Anterior cingulate cortex (tissue), 58 donors: ENCODE measurements at places on chromosomes 3 and 15.

DNA sequence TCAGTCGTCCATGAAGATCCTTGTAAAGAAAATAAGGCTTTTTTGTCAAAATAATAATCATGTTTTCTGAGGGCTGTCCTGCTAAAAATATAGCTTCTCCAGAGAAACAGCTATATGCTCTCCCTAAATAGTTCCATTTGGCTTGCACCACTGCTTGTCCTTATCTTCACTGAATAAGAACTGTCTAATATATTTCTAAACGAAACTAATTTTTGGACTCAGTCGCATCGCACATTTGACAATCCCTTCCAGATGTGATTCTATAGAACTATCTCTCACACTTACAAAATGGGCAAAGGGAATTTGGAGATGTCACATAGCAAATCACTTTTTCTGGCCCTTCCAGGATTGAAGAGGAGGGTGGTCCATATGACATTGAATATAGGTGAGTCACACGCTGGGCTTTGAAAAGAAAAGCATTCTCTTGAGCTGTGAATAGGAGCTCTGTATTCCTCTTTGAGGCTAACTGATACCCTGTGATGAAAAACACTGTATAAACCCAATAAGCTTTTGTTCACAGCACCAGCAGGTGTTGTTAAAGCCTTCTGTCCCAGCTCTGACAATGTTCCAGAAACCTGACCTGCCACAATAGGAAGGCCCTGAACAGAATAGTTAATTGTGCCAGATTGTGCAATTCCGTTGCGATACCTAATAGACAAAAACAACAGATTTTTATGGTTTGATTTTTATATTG is 1144.2 kb downstream of the ROBO2 start:
- DNase-seq: no peak

GRCh38 chr15:101049856-101050622 is 130.9 kb downstream of the LRRK1 start:
- DNase-seq: no peak

DNA sequence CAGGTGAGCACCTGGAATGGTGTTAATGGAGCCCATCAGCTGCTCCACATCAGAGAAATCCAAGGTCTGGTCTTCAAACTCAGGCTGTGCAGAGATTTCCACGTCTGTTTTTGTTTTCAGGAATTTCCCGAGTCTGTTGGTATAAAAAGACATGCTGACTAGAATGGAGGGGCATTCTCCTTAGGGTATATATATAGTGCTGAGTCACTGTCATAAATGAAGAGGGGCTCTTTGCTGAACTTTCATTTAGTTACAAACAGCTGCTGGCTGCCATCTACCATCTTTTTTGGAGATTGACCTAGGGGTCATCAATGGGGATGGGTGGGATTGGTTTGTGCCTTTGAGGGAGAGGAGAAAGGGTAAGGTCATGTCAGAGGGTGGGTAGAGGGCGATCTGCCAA is 27.1 kb downstream of the FSD2 start:
- no peak for DNase-seq

DNA sequence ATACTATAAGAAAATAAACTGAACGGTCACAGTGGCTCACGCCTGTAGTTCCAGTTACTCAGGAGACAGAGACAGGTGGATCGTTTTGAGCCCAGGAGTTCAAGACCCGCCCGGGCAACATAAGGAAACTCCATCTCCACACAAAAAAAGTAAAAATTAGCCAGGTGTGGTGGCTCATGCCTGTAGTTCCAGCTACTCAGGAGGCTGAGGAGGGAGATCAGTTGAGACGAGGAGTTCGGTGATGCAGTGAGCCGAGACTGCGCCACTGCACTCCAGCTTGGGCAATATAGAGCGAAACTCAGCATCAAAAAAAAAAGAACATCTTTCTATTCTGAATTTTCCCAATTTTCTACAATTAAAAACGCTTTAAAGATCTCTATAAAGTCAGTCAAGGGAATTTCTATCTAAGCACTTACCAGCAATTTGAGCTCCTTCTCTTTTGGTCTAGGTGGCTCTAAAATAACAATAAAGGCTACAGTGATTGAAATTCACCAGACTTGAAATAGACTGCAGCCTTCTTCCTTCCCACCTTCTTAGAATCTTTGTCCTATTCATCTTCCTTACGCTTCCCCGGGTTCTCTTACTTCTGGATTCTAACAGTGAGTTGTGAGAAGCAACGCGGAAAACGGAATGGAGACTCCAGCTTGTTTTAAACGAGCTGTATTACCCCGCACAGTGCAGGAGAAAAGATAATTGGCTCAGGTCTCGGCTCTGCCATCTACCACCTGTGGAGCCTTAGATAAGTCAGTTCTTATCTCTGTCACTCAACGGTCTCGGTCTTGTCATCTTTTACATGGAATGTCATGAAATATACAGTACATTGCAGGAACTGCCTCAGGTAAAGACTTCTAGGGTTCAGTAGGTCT is 812 bp upstream of the SEC62 start:
- no peak for DNase-seq

- no peak for DNase-seq
Observed at GRCh38 chr15:55282284-55282833, 7.3 kb downstream of the RAB27A start.

- DNase-seq: no peak
Observed at GRCh38 chr3:186251948-186252619, 110.0 kb downstream of the DGKG start.

GRCh38 chr15:95989392-95989791 is 341.1 kb upstream of the NR2F2 start:
- no peak for DNase-seq

- DNase-seq: no peak
Observed at GRCh38 chr15:96262097-96262496, 68.4 kb upstream of the NR2F2 start.

- no peak for DNase-seq
Observed at GRCh38 chr3:31962801-31963205, 18.3 kb downstream of the OSBPL10 start.

DNA sequence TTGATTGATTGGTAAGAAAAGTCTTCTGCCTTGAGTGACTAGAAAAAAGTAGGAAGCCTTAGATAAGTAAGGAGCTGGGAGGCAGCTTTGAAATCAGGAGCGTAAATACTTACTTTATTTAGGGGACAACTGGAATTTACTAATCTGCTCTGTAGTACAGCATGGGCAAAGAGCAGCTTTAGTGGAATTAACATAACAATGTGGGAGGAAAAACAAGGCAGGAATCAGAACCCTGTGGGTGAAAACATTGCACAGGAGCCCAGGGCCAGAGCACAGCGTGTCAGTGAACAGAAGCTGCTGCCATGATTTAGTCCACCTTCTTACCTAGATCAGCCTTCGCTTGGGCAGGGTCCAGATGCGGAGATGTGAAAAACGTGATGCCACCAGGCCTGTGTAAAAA is 14.6 kb downstream of the FMN1 start:
- no peak for DNase-seq

- no peak for DNase-seq
Observed at GRCh38 chr3:128804017-128804810, 75.2 kb upstream of the ACAD9 start.

GRCh38 chr3:184343200-184343876 is 5.9 kb downstream of the FAM131A start:
- no peak for DNase-seq
